NCI-H510A (cell line): ENCODE measurements at places on chromosomes 5 and 9.
A peak's percentile ranks its signal among the peaks of the same experiment; 100 is the strongest.

GRCh38 chr9:98924946-98925820 is 18.5 kb upstream of the COL15A1 start:
- no peak for DNase-seq

DNA sequence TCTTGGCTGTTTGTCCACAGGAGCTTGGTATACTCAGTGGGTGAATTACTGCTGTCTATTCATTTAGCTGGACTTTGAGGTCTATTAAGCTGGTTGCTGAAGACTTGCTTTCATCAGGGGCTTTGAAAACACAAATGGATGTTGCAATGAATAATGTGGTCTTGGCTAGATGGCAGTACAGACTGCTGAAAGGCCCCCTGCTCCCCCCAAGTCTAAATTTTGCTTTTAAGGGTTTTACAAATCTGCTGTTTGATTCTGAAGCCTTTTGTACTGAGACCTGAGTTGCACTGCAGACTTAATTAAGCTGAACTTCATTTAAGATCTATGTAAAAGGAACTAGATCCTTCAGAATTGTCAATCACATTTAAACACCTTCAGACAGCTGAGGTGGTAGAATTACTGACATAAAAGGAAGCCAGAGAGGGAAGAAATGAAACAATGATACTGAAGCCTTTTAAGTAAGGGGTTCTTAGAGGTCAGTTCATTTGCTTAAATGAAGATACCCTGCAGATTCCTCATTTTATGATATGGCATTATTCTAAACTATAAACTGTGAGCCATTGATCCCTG is 37.3 kb downstream of the KCTD16 start:
- no peak for DNase-seq

GRCh38 chr5:17024686-17025180 is 88.6 kb upstream of the MYO10 start:
- no peak for DNase-seq

DNA sequence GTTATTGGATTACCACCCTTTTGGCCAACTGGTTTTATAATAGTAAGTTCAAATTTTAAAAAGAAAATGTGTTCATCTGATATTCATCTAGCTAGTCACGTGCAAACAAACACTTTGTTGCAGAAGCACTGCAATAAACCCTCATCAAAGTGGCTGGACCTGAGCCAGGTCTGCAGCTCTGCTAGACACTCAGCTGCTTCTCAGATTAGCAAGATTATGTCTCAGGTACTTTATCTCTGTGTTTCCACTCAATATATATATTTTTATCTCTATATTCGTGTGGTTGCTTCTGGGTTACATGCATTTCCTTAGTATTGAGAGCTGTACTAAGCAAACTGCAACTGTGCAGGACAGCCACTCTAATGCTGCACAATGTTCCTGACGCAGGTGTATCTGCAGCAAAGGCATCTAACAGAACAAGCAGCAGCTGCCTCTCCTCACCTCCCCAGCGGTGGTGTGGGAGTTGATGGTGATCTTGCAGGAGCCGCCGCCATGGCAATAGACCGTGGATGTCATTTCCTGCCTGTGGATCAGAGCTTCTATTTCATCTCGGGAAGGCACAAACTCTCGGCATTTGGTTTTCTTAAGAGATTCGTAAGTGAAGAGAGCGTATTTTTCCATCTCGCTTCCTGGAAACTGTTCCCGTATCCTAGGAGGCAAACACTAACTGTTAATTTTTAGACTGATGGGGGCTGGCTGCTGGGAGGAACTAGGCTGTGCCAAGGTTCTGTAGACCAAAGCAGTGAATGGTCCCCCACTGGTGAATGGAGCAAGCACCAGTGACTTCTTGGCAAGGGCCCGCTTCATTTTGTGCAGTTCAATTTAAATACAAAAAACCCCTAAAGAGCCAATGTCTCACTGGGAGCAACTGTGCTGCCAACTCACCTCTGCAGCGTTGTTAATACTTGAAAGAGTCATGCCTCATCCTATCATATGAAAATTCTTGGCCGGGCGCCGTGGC is 56.7 kb upstream of the RETREG1 start:
- peak; percentile 68 for DNase-seq

DNA sequence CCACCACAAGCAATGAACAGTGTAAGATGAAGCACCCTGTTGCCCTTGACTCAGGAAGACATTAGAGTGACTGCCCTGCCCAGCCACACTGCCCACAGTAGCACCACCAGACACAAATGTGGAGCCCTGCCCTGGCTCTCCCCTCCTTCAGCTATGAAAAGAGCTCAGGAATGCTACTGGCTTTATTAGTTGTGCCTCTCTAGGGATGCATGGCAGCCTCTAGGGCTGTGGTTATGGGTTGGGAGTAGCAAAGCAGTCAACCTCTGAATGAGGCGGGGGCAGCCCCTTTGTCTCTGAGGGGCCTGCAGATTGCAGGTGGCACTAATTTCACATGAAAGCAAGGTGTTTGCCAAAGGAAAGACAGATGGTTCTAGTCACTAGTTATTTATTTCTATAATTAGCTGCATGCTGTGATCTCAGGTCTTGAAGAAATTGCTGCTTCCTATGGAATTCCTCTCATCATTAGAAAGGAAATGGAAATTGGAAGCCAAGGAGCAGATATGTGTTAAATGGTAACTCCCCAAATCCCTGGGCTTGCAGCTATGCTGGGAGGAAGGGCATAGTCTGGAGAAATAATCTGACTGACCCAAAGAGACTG is 259.4 kb downstream of the TLR4 start:
- DNase-seq = no peak

DNA sequence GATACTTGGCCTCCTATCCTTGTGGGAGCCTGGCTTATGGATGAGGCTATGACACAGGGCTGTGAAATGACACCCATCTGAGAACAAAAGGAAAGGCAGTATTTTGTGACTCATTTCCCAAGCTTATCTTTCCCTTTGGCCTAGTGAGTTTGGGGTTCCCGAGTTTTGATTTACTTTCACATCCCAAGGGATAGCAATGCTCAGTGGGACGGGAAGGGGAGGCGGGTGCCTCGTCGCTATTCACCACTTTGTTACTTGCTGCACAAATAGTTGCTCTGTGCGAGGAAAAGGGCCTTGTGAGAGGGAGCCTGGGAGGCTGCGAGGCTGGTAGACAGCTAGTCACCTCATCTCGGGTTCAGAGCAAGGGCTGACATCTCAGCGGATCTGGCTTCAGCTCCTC is 59.1 kb upstream of the ENTREP1 start:
- DNase-seq = no peak
